SK-N-MC (cell line): ENCODE measurements at places on chromosomes 7 and 10.
A peak's percentile ranks its signal among the peaks of the same experiment; 100 is the strongest.

GRCh38 chr10:16662923-16663322, 141.2 kb upstream of the C1QL3 start:
- DNase-seq, result no peak

DNA sequence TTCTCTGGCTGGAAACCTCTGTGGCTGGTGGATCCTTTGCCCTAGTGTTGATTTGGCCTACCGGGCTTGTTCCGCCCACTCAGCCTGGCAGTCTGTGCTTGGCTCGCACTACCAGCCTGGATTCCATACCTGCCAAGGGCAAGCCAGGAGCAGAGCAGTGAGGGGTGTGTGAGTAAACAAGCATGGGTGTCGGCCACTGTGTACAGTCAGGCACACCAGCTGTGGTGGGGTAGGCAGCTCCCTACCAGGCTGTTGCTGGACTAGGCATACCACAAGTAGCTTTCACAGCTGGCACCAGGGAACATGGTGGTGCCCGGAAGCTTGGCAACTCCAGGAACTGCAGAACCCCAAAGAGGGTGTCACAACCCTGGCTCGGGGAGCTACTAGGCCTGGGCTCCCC, 942.9 kb upstream of the LRRN3 start:
- no peak for DNase-seq

GRCh38 chr10:120897343-120897742, 46.2 kb downstream of the WDR11 start:
- no peak for DNase-seq

- DNase-seq, result no peak
Measured at GRCh38 chr10:1486841-1487687, 250.3 kb downstream of the ADARB2 start.

DNA sequence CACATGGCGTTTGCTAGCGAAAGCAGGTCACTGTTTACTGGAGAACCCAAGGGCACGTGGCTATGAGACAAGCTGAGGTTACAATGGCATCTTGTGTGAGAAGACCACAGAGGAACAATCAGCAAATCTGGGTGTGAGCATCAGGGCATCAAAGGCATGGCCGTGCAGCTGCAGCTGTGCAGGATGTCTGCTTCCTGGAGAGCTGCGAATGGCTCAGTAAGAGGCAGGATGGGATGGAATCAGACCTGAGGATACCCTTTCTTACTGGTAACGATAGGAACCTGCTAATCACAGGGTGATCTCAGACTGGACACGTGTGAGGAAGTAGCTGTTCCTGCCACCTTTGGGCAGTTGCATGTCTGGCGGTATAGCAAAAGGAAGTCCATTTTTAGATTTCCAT, 119.5 kb downstream of the RNF216 start:
- no peak for DNase-seq

DNA sequence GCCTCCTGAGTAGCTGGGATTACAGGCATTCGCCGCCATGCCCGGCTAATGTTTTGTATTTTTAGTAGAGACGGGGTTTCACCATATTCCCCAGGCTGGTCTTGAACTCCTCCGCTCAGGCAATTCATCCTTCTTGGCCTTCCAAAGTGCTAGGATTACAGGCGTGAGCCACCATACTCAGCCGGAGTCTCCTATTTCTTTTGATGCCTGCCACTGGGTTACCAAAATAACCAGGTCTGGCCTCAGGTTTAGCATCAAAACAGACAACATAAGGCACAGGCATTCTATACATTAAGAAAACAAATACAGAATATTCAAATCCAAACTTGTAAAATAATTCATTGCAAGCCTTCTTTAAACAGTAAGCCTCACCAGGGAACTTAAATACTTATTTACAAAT, 289.8 kb upstream of the IMMP2L start:
- DNase-seq, result no peak

- no peak for DNase-seq
Measured at GRCh38 chr7:148698007-148698396, 701 bp upstream of the CUL1 start.

DNA sequence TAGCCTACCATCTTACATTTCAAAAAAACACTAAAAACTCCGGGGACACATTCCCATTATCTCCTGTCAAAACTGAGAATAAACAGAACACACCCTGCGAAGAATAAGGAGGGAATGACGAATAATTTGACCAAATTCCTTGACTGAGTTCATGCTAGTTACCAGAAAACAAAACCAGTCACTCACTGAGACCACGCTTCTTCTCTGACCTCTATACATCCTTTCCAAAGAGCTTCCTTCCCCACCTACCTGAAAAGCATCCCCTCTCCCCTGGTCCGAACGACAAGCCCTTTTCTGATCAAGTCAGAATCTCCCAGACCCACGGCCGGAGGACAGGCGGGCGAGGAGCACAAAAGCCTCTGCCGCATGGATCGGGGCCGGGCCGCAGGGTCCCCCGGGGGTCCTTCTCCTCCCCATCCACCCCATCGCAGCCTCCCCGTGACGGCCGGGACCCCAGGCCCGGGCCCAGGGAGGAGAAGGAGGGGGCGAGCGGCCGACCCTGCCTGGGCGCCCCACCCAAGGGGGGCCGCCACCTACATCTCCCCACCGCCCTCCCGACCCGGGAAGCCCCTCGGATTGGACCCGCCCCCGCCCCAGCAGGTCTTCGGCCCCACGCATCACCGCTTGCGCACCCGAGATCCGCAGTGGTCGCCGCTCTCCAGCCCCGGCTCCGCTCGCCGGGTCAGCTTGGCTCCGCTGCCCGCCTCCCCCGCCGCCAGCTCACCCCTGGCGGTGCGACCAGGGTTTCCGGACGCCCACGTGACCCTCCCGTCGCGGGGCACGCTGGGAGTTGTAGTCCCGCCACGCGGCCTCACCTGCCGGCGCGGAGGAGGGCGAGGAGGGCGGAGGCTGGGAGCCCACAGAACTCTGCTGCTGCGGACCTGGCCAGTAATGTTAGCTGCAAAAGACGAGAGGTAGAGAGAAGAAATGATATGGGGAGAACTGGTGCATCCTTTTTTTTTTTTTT, at the start of gene SLC37A3:
SLC37A3 (minus strand) TSS at position 747 of the 967 bp plus-strand sequence. CDS start 16,004 bp downstream, outside the sequence.
- DNase-seq, result no peak

- DNase-seq, result no peak
Measured at GRCh38 chr10:90111671-90112070, 410.3 kb downstream of the KIF20B start.

GRCh38 chr10:126731610-126731990, 61.1 kb upstream of the C10orf90 start:
- DNase-seq, result no peak

DNA sequence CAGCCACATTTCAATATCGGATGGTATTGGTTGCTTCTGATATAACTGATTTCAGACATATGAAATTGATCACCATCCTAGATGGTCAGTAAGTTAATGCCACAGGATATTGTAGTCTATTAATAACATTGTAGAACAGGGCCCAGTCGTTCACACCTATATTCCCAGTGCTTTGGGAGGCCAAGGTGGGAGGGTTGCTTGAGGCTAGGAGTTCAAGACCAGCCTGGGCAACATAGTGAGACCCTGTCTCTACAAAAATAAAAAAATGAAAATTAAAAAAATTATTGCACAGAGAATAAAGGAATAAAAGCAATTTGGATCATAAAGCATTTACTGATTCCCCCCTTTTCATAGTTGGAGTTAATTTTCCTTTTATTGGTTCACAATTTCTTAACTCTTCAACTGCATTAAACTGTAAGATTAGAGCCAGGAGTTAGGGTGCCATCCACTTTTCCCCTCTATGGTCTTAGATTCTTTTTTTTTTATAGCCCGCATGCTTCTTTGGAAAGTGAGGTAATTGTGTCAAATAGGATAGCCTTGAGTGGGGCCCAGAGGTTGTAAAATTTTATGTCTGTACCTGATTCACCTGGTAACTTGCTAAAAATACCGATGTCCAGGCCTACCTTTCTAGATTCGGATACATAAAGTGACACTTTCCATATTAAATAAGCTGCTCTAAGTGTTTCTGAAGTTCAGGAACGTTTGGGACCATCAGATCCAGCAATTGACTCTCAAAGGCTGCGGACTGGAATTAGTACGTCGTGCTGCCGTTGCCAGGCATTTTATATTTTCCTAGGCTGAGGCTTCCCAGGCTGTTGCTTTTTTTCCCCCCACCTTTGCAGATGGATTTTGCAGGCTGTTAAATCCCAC, 24.7 kb downstream of the ADK start:
- no peak for DNase-seq

GRCh38 chr10:103246324-103246723, 637 bp downstream of the RPEL1 start:
- no peak for DNase-seq

- DNase-seq, result no peak
Measured at GRCh38 chr7:123846217-123846891, 1.4 kb downstream of the HYAL4 start.

- peak; percentile 26 for DNase-seq
Measured at GRCh38 chr7:70797109-70797514, 334.8 kb upstream of the GALNT17 start.

DNA sequence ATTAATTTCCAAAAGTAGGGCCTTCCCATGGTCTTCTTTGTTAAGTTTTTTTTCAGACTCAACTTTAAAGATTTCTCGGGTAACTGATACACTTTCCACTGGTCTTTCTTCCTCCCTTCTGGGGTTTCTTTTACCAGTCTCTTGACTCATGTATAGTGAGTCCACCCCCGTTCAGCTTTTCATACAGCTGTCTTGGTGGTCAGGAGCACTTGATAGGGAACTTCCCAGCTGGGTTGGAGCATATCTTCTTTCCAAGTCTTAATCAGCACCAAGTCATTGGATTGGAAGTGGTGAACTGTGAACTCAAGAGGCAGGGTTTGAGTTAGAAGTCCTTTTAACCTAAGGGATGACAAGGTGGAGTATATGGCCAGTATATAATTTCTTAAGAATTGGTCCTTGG, 29.2 kb upstream of the ELOVL3 start:
- no peak for DNase-seq

DNA sequence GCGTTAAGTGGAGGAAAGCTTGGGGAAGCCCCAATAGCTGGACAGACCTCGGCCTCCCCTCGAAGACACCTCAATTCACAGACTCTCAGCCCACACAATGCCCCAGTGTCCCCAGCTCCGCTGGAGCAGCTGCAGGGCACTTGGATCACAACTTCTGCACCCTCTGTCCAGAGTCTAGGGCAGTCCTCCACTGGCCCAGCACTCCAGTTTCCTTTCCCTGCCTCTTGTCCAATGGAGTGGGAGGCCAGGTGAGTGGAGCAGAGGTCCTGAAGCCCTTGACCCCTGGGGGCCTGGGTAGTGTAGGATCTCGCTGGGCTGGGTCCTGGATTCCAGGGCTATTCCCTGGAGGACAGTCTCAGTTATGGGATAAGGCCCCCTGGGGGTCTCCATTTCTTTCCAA, 11.9 kb downstream of the SFRP5 start:
- no peak for DNase-seq

DNA sequence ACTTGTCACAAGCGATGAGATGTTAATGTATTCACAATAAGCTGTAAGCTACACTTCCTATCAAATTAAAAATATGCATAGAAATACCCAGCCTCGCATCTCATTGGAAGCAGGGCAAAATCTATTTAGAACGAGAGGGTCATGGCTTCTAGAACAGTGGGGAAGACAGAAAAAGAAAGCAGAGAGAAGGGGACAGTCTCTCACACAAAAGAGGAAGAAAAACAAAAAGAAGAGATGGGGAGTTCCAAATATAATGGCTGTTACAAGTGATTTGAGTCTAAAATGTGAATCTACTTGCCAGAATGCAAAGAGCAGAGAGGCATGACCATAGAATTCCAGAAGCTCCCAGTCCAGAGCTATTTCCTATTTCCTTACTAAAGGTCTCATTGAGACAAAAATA, 13.8 kb downstream of the LRRN3 start:
- DNase-seq, result no peak

DNA sequence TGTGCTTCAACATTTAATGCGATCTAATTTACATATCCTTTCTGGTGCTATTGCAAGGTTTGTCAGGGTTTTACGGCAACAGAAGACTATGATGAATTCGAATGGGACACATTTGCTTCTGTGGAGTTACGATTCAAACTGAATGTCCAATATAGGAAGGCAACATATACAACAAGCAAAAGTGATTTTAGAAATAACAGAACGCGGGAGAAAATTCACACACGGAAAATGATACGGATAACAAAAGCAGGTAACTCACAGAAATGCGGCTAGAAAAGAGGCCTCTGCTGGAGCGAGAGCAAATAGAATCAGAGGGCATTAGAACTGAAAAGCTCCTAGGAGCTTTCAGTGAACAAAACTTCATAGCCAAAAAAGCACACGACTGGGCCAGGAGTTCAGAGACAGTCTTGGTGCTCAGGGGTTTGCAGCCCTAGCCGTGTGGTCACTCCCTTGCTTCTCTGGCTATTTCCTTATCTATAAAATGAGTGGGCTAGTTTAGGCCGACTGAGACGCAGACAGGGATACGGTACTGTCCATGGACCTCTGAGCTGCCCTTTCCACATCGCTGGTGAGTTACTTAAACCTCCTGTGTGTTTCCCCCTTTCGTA, 557 bp upstream of the TAX1BP1 start:
- no peak for DNase-seq

GRCh38 chr7:34277016-34277802, 371.9 kb downstream of the BMPER start:
- DNase-seq, result no peak

DNA sequence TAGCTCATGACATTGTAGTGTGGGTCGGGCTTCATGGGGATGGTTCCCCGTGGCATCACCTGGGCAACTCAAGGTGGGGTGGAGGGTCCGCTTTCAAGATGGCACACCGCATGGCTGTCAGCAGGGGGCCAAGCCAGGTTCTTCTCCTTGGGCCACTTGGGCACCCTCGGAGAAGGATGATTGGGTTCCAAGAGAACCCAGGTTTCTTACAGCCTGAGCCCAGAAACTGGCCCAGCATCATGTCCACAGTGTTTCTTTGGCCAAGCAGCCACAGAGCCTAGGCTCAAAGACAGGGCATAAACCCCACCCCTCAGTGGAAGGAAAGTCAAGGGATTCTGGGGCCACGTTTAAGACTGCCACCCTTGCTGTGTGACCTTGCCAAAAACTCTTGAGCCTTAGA, 110.6 kb downstream of the PTPN20 start:
- no peak for DNase-seq

GRCh38 chr10:78929541-78929940, 139.2 kb upstream of the ZMIZ1 start:
- no peak for DNase-seq
